ENCODE measurements at places on chromosomes 11 and 22.

DNA sequence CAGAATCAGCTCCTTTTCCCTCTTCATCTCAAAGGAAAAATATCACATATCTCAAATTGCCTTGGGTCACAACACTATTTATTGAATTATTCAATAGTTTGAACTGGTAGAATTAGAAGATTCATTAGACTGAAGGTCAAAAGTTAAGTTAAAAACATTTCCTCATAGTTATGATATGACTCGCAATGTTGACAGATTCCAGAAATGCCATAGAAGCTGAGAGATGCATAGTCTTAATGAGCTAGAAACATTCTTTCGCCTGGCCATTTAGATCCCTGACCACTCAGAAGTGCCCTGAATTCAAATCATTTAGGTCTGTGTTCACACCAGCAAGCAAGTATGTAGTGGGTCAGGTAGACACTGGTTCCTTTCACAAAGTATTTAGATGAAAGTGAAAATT is 44.4 kb downstream of the FAT3 start:
- no peak for DNase-seq

DNA sequence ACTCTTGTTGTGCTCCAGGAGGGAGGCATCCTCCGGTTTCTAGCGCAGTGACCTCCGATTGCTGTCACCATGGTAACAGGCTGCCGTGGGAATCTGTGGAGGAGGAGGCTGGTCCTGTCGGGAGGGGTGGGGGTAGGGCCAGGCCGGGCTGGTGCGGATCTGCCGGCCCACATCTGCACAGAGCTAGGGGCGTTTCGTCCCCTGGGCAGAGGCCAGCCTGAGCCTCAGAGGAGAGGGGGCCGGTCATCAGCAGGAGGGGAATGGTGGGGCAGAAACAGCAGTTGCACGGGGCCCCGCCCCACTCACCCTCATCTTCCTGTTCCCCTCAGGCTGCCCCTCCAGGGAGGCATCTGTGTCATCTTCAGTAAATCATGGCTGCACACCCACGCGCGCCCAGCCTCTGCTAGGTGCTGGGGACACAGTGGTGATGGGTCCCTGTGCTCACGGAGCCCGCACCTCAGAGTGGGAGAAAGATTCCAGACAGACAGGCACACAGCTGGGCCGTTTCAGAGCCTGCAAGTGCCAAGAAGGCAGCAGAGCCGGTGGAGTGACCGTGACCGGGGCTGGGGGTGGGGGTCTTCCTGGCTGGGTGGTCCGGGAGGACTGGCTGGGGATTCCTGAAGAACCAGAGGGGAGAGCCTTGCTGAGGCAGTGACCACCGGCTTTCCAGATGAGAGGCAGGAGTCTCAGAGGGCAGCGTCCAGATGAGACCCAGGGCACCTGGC is 120.5 kb downstream of the CACNA1I start:
- no peak for DNase-seq

GRCh38 chr11:114232400-114233059 is 63.7 kb upstream of the NNMT start:
- DNase-seq: no peak

DNA sequence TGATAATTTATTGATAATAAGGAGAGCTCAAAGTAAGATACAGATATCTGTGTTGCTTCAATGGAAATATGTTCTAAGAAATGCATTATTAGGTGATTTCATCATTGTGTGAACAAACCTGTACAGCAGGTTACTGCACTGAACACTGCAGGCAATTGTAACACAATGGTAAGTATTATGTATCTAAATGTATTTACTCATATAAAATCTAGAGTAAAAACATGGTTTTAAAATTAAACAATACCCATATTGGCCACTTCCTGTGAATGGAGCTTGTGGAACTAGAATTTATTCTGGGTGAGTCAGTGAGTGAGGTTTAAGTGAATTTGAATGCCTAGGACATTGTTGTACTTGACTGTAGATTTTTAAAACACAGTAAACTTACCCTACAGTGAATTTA is 722.9 kb upstream of the RAG2 start:
- DNase-seq: no peak

- no peak for DNase-seq
Measured at GRCh38 chr11:124807201-124807600, 7.0 kb upstream of the MSANTD2 start.

- no peak for DNase-seq
Measured at GRCh38 chr11:63553759-63554158, 9.4 kb downstream of the PLAAT2 start.
